ENCODE measurements at places on chromosomes 1 and 21. TPM values are rescaled to one million over a fixed set of nuclear protein-coding genes. Genes with fewer than 3 reads are reported as not detected.

The RGSL1 gene
- total RNA-seq = not detected

- peaks cover 5% of the 10 kb centered on the region for H3K27me3 ChIP-seq
- no peaks in the 10 kb centered on the region for H3K4me1 ChIP-seq
- no peak overlapping the region for H3K4me3 ChIP-seq
- H3K36me3 ChIP-seq = no peaks in the 10 kb centered on the region
- no peak for DNase-seq
These were observed 15.9 kb downstream of the RCAN1 start for GRCh38 chr21:34598931-34599400.

GRCh38 chr1:154788886-154789285, 81.2 kb downstream of the KCNN3 start:
- no peaks in the 10 kb centered on the region for H3K36me3 ChIP-seq
- no peak overlapping the region for H3K4me3 ChIP-seq
- H3K4me1 ChIP-seq = peaks cover 58% of the 10 kb centered on the region
- no peaks in the 10 kb centered on the region for H3K27me3 ChIP-seq
- DNase-seq = no peak
- H3K27ac ChIP-seq = no peak overlapping the region

- no peaks in the 10 kb centered on the region for H3K36me3 ChIP-seq
- no peaks in the 10 kb centered on the region for H3K4me1 ChIP-seq
- no peak overlapping the region for H3K4me3 ChIP-seq
- no peaks in the 10 kb centered on the region for H3K27me3 ChIP-seq
- H3K27ac ChIP-seq = no peak overlapping the region
These were observed 6.3 kb upstream of the RBBP5 start for GRCh38 chr1:205128050-205128449.

- peaks cover 2% of the 10 kb centered on the region for H3K36me3 ChIP-seq
- peaks cover 64% of the 10 kb centered on the region for H3K4me1 ChIP-seq
- H3K4me3 ChIP-seq = no peak overlapping the region
- no peak for DNase-seq
These were observed 117.0 kb upstream of the VAV3 start for GRCh38 chr1:108082001-108082400.

The SYDE2 gene
- total RNA-seq = 0.83 TPM

GRCh38 chr1:40317394-40318074, 448 bp upstream of the COL9A2 start:
- H3K4me3 ChIP-seq = peak overlapping the region; percentile 59
- no peak for DNase-seq
- H3K4me1 ChIP-seq = peaks cover 41% of the 10 kb centered on the region
- H3K36me3 ChIP-seq = peaks cover 10% of the 10 kb centered on the region

DNA sequence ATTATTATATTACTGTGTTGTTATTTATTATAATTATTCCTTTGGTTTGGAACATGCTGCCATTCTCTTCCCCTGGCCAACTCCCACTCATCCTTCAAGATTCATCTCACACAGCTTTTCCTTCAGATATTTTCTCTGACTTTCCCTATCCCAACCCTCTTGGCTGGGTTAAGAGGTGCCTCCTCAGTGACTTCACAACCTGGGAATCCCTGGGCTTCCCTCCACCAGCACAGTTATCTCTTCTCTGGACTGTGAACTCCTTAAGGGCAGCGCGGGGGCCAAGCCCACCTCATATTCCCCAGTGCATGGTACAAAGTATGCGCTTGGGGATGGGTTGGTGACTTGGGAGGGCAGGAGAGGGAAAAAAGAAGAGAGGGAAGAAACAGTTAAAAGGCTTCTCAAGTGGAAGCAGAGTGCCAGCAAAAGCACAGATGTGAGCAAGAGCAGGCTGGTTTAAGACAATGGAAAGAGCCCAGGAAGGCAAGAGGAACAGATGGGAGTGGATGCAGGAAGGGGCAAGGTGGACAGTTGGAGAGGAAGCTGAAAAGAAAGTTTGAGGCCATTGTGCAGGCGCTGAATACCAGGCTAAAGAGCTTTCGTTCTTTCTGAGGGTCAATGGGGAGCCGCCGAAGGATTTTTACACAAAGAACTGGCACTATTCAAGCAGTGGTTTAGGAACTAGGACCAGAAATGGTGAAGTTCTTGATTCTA, 132.3 kb downstream of the BEND5 start:
- no peaks in the 10 kb centered on the region for H3K36me3 ChIP-seq
- H3K27ac ChIP-seq = no peak overlapping the region
- H3K4me3 ChIP-seq = no peak overlapping the region
- H3K27me3 ChIP-seq = peaks cover 5% of the 10 kb centered on the region

The OR2T35 gene
- not detected for total RNA-seq

- H3K4me3 ChIP-seq = no peak overlapping the region
- H3K4me1 ChIP-seq = peaks cover 7% of the 10 kb centered on the region
- peaks cover 17% of the 10 kb centered on the region for H3K27me3 ChIP-seq
- no peaks in the 10 kb centered on the region for H3K36me3 ChIP-seq
- no peak for DNase-seq
These were observed 2.0 kb downstream of the TEX46 start for GRCh38 chr1:23013657-23014056.

DNA sequence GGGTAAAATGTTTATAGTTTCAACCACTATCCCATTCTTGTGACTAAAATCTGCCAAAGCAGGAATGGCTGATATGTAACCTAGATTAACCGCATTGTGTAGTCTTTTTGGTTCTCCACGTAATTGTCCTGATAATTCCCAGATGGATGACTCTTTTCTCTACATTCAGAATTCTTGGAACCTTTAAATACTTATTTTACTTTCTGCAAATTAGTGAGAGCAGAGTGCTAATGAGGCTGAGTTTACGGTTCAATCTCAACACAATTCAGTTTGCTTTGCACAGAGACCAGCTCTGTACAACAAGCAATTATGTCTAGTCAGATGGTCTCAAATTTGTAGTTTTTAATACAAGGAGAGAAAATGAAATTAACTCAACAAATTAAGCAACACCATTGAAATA, 9.1 kb downstream of the CRB1 start:
- no peak overlapping the region for H3K4me3 ChIP-seq
- H3K27ac ChIP-seq = no peak overlapping the region
- H3K36me3 ChIP-seq = no peaks in the 10 kb centered on the region
- no peak for DNase-seq

DNA sequence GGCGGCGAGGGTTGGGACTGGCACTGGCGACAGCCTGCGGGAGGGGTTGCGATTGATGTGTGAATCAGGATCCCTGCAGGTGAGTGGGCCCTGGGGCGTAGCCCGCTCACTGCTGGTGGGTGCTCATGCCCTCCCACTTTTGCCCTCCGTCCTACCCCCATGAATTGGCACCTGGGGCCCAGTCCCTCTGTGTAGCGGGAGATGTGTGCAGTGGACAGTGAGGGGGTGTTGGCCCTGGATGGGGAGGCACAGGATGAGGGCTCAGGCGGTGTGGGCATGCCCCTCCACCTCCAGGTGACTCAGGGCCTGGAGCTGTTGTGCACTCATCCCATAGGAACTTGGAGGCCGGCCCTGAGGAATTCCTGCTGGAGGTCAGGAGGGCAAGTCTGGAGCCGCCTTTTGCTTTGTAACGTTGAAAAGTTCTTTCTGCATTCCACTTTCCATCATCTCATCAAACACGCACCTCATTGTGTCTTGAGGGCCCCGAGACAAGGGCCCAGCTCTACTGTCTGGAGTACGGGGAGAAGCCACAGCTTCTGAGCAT, 3.0 kb downstream of the PEAR1 start:
- H3K4me3 ChIP-seq = no peak overlapping the region
- no peaks in the 10 kb centered on the region for H3K36me3 ChIP-seq
- DNase-seq = no peak
- H3K4me1 ChIP-seq = peaks cover 6% of the 10 kb centered on the region

The KIF26B gene
- 0.07 TPM for total RNA-seq

- H3K4me1 ChIP-seq = no peaks in the 10 kb centered on the region
- no peak overlapping the region for H3K4me3 ChIP-seq
- peaks cover 38% of the 10 kb centered on the region for H3K27me3 ChIP-seq
- DNase-seq = no peak
- H3K27ac ChIP-seq = no peak overlapping the region
- no peaks in the 10 kb centered on the region for H3K36me3 ChIP-seq
These were observed 49.9 kb upstream of the LAPTM5 start for GRCh38 chr1:30807318-30808066.

DNA sequence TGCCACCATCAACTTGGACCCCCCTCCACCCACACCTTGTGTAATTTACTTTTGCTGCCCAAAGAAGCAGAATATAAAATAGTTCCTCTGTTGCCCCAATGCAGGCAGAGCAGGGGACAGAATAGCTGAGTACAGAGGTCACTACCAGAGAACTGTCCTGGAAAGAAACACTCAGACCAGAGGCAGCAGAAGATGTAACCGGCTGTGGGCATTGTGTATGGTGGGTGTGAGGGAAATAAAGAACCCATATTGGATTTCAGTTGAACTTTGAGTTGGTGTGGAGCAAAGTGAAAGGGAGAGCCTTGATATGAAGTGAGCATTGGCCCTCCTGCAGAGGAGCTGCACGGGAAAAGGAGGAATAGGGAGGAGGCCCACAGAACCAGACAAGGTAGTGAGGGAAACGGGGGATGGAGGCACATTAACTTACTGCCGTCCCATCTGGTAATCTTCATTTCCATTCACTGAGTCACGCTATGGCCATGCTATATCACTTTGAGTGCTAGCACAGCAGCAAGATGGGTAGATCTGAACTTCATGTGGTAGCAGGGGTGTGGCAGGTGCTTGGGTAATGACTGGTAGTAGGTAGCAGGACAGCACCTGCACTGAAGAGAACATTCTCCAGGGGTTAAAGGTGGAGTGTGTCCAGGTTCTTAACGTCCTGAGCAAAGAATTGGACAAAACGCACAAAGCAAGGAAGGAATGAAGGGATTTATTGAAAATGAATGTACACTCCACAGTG, 56.3 kb upstream of the FBXO28 start:
- H3K4me1 ChIP-seq = no peaks in the 10 kb centered on the region
- no peak overlapping the region for H3K27ac ChIP-seq
- H3K27me3 ChIP-seq = peaks cover 5% of the 10 kb centered on the region
- DNase-seq = no peak
